Activated CD4-positive, alpha-beta T cell treated with anti-CD3 and anti-CD28 coated beads, Interleukin-2, amount 10 ng/mL, durations not matched to agents 24 days and 14 days (primary cell): ENCODE measurements at places on chromosomes 4 and X. TPM values are rescaled to one million over a fixed set of nuclear protein-coding genes. Genes with fewer than 3 reads are reported as not detected.

GRCh38 chrX:68570598-68570997, 71.7 kb downstream of the YIPF6 start:
- H3K27me3 ChIP-seq, result no peaks in the 10 kb centered on the region
- H3K27ac ChIP-seq, result no peak overlapping the region
- H3K36me3 ChIP-seq, result no peaks in the 10 kb centered on the region
- DNase-seq, result no peak
- no peak overlapping the region for H3K4me3 ChIP-seq

DNA sequence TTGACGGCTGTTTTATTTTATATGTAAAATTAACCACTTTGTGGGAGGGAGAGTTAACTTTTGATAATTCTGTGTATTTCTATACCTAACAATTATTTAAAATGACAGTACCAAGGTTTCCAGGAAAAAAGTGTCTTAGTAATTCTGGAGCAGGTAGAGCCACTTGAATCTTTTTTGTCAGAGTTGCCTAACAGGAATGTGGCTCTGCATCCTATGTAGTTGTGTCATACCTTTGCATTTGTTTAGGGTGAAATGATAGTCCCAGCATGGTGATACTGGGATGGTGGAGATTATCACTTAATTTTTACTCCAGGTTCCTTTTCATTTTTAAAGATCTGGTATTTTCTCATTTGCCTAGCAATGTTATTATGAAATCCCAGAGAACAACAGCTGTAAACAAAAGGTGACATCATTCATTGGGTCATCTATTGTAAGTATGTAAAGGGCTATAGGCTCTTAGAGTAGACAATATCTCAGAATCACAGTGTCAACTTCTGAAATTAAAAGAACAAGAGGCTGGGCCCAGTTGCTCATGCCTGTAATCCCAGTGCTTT, 9.6 kb downstream of the SGMS2 start:
- no peaks in the 10 kb centered on the region for H3K4me1 ChIP-seq
- peaks cover 4% of the 10 kb centered on the region for H3K27me3 ChIP-seq
- no peak overlapping the region for H3K4me3 ChIP-seq

The TLR7 gene
- total RNA-seq, result 0.12 and 0.17 TPM in 2 replicates

DNA sequence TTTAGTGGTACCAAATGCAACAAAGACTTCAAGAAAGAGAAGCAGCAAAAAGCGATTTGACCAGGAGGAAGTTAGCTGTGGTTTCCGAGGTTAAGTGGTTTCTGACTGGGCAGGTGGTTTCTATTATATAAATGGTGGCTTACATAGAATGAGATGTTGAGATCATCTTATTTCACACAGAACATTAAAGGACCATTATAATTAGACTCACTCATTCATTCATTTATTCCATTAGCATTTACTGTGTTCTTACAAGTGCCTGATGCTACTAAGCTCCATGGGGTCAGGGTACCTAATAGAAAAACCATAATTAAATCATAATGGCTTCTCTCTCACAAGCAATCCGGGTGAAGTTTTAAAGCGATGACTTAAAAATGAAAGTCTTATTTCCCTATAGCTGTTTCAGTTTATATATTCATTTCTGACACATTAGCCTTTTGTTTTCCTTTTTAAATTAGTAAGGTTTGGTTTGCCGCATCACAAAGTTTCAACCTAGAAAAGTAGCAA, 10.6 kb downstream of the TSPAN6 start:
- H3K4me3 ChIP-seq, result no peak overlapping the region
- DNase-seq, result no peak
- H3K36me3 ChIP-seq, result no peaks in the 10 kb centered on the region

The NLRP2B gene
- total RNA-seq, result not detected in 2 replicates

DNA sequence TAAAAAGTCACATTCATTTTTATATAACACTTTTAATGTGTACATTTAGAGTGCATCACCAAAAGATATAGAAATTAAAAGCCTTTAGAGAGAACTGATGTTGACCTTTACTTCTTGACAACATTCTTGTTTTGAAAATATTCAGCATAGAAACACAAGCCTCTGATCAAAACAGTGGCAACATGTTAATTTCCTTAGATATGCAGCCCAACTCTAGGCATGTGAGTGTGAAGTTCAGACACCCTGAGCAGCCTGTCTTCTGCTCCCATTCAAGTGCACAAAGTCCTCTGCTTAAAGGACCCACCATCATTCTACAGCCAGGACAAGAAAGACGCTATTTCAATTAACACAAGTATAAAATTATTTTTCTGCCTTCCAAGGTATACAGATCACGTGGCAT, 60.0 kb downstream of the PPP3CA start:
- DNase-seq, result no peak
- H3K27ac ChIP-seq, result no peak overlapping the region
- peaks cover 17% of the 10 kb centered on the region for H3K4me1 ChIP-seq
- H3K4me3 ChIP-seq, result no peak overlapping the region
- H3K27me3 ChIP-seq, result no peaks in the 10 kb centered on the region

The CNOT6L gene
- 105 and 108 TPM in 2 replicates for total RNA-seq

DNA sequence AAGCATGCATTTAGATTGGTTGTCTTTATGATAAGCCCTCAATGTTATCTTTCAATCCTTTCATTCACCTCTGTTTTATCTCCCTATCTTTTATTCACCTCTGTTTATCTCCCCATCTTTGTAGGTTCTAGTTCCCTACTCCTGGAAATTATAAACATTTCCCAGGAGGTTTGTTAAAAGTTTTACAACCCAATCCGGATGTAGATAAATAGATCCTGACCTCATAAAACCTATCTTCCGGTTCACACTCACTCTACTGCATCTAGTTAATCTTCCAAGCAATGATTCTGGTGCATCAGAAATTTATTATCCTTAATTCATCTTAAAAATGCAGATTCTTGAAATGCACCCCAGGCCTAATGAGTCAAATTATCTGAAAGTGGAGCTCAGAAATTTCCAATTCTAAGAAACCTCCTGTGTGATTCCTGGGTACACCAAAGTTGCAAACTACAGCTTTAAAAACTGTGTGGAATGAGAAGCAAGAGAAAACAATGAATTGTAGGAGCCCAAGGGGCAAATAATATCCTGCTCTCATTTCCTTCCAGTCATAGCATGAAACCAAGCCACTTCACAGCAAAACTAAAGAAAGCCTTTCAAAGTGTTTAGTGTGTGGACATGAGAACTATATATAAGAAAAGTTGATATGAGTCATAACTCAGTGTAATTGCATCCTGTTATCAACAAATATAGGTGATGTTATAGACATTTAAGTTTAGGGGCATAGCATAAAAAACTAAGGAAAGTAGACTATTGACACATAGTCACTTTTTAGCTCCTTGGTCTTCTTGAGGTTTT, 51.1 kb upstream of the UGT8 start:
- no peaks in the 10 kb centered on the region for H3K36me3 ChIP-seq
- H3K27me3 ChIP-seq, result no peaks in the 10 kb centered on the region
- H3K27ac ChIP-seq, result no peak overlapping the region
- no peaks in the 10 kb centered on the region for H3K4me1 ChIP-seq

DNA sequence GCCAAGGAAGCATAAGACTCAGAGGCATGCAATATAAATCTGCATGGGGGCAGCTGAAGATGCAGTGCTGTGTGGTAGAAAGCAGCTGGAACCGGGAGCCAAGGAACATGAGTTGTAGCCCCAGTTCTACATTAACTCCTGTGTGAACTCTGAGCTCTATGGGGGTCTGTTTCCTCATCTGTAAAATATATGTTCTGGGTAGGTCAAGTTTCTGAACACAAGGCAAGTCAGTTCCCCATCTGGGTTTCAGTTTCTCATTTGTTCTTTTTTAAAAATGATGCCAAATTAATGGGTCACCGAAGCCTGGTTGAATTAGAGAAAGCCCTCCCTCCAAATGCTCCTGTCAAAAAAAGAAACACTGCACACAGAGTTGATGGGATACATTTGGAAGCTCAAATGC, 24.0 kb downstream of the UNC5C start:
- no peaks in the 10 kb centered on the region for H3K4me1 ChIP-seq
- H3K36me3 ChIP-seq, result no peaks in the 10 kb centered on the region
- no peak overlapping the region for H3K27ac ChIP-seq
- H3K27me3 ChIP-seq, result no peaks in the 10 kb centered on the region

GRCh38 chrX:111503485-111503993, 7.9 kb upstream of the SERTM2 start:
- DNase-seq, result no peak
- no peak overlapping the region for H3K27ac ChIP-seq
- H3K27me3 ChIP-seq, result peaks cover 2% of the 10 kb centered on the region
- H3K36me3 ChIP-seq, result no peaks in the 10 kb centered on the region

The HSD17B13 gene
- total RNA-seq, result 0.19 TPM in 2 replicates

The KIF4A gene
- 19.4 and 19.8 TPM in 2 replicates for total RNA-seq

DNA sequence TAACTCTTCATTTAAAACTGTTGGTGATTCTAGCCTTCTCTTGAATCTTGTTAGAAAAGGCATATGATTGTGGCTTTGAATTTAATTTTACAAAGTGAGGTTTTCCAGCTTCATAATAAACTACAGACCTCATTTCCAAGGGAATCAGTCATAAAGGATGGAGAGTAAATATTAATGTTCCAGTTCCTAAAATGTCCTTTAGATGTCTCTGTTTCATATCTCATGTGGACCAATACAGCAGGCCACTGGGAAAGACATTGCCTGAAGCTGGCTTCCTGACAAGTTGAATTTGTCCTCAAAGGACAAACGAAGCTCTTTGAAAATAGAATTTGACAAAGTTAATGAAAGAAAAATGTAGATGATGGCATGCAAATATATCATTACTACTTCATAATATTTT, 125.4 kb downstream of the ZNF330 start:
- no peak for DNase-seq
- no peak overlapping the region for H3K4me3 ChIP-seq
- H3K4me1 ChIP-seq, result no peaks in the 10 kb centered on the region
- H3K36me3 ChIP-seq, result no peaks in the 10 kb centered on the region

GRCh38 chr4:6480534-6481088, 8.2 kb upstream of the PPP2R2C start:
- no peak overlapping the region for H3K27ac ChIP-seq
- H3K27me3 ChIP-seq, result peaks cover 17% of the 10 kb centered on the region
- H3K36me3 ChIP-seq, result no peaks in the 10 kb centered on the region
- DNase-seq, result no peak
- no peaks in the 10 kb centered on the region for H3K4me1 ChIP-seq
- H3K4me3 ChIP-seq, result no peak overlapping the region

The IL13RA2 gene
- not detected in 2 replicates for total RNA-seq

DNA sequence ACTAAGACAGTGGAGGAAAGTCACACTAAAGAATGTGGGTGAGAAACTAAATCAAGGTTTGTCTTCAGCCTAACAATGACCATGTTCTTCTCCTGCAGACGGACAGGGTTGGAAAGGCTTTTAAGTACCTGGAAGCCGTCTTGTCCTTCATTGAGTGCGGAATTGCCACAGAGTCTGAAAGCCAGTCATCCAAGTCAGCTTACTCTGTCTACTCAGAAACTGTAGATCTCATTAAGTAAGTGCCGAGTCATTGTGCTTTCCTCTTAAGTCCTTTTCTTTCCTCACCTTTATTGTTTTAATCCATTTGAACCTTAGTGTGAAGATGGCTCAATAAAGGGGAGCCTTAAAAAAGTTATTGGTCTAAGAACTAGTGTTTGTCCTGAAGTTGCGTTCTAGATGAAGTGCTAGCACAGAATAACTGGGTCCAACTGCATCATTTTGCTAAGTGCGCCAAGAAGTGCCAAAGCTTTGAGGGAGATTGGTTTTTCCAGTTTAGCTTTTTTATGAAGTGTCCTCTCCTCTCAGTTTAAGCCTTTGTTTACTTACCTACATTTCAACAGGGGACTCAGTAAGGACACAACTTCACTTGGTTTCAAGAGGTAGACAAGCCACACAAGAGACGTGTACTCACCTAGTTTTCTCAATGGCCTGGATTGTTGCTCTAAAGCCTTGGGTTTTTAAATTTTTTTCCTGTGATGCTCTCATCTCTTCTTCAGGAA, 89.3 kb downstream of the KLHL8 start:
- H3K27ac ChIP-seq, result no peak overlapping the region
- no peak for DNase-seq
- H3K4me3 ChIP-seq, result no peak overlapping the region
- H3K4me1 ChIP-seq, result peaks cover 2% of the 10 kb centered on the region
- peaks cover 72% of the 10 kb centered on the region for H3K36me3 ChIP-seq

GRCh38 chr4:178881937-178882336, 1439.7 kb upstream of the AGA start:
- DNase-seq, result no peak
- no peak overlapping the region for H3K27ac ChIP-seq
- H3K4me1 ChIP-seq, result no peaks in the 10 kb centered on the region
- H3K27me3 ChIP-seq, result no peaks in the 10 kb centered on the region
- H3K36me3 ChIP-seq, result no peaks in the 10 kb centered on the region

DNA sequence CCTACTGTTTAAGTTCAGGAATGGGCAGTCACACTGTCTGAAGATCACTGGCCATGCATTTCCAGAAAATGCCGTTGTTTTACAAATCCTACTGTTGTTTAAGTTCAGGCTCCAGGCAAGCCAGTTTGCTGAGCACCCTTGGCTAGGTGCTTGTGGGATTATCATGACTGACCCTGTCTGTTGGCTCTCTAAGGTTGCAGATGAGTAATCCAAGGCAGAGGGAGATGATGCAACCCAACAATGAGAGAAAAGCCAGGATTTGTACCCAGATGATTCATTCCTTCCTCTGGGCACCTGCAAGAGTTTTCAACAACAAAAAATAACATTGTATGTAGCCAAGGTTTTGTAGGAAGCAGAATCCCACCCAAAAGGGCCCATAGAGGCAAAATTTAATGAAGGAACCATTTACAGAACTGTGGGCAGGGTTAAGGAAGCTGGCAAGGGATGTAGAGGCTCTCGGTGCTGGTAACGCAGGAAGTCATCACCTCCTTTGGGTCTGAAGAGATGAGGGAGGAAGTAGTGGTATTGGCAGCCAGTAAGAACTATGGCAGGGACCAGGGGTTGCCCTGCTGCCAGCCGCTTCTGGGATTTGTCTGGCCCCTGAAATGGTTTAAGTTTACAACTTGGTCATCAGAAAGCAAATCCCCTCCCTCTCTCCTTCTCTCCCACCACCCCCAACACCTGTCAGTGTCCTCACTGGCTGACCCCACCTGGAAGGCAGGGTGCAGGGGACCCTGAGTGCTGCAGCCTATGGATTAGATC, 54.8 kb downstream of the MSX1 start:
- no peak overlapping the region for H3K4me3 ChIP-seq
- no peaks in the 10 kb centered on the region for H3K36me3 ChIP-seq
- no peaks in the 10 kb centered on the region for H3K27me3 ChIP-seq
- H3K4me1 ChIP-seq, result no peaks in the 10 kb centered on the region
- H3K27ac ChIP-seq, result no peak overlapping the region

The LIMCH1 gene
- not detected in 2 replicates for total RNA-seq

DNA sequence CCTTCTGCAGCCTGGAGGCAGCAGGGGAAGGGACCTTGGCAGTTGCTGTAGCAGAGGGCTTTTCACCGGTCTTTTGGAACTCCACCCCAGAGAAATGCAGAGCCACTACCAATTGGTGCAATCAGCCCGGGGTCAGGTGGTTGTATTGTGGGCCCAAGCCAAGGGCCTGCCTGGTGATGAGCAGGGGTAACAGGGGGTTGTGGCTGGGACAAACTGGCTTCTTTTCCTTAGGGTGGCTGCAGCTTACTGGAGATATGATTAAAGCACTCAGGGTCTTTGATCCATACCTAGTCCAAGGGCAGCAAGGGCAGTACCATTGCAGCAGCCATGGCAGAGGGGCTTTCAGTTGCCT, 28.1 kb downstream of the ENPEP start:
- no peak for DNase-seq
- H3K4me1 ChIP-seq, result no peaks in the 10 kb centered on the region
- no peak overlapping the region for H3K4me3 ChIP-seq
- H3K27me3 ChIP-seq, result peaks cover 11% of the 10 kb centered on the region
- H3K36me3 ChIP-seq, result no peaks in the 10 kb centered on the region
- H3K27ac ChIP-seq, result no peak overlapping the region

The MAGEA2B gene
- total RNA-seq, result not detected in 2 replicates

The MTMR1 gene
- 30.6 and 34.5 TPM in 2 replicates for total RNA-seq

- no peak overlapping the region for H3K4me3 ChIP-seq
- H3K27ac ChIP-seq, result no peak overlapping the region
These were observed 301.9 kb upstream of the PITX2 start for GRCh38 chr4:110924761-110925160.
